ENCODE measurements at places on chromosomes 11 and 22.

GRCh38 chr11:130915603-130916237 lies 559 bp downstream of the SNX19 start:
- DNase-seq = no peak

DNA sequence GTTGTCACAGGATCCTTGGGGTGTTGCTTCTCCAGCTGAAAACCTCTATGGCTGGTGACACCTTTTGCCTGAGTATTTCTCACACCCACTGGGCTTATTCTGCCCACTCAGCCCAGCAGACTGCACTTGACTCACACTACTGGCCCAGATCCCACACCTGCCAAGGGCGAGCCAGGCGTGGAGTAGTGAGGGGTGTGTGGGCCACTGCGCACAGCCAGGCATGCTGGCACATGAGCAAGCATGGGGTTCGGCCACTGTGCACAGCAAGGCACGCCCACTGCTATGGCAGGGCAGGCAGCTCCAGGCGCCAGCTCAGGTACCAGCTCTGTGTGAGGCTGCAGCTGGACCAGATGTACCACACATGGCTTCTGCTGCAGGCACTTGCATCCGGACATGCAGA lies 116.5 kb upstream of the MTNR1B start:
- DNase-seq = no peak

- DNase-seq = no peak
Measured at GRCh38 chr11:107801641-107802040, 56.9 kb downstream of the SLC35F2 start.

- no peak for DNase-seq
Measured at GRCh38 chr11:113240389-113240788, 74.0 kb upstream of the TTC12 start.

DNA sequence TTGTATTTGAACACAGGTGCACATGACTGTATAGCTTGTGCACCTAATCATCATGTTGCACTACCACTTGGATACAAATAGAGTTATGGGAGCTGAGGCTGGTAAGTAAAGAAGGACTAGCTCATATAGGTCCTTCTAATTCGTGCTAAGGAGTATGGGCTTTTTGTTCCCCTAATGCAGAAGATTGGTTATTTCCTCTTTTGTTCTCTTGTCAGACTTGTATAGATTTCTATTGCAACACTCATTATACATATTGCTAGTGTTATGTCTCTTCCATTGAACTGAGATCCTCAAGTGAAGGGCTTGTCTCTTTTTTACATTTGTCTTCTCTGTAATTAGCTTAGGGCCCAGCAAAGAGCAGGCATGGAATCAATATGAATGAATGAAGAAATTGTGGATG lies 54.1 kb upstream of the ARHGAP20 start:
- no peak for DNase-seq

DNA sequence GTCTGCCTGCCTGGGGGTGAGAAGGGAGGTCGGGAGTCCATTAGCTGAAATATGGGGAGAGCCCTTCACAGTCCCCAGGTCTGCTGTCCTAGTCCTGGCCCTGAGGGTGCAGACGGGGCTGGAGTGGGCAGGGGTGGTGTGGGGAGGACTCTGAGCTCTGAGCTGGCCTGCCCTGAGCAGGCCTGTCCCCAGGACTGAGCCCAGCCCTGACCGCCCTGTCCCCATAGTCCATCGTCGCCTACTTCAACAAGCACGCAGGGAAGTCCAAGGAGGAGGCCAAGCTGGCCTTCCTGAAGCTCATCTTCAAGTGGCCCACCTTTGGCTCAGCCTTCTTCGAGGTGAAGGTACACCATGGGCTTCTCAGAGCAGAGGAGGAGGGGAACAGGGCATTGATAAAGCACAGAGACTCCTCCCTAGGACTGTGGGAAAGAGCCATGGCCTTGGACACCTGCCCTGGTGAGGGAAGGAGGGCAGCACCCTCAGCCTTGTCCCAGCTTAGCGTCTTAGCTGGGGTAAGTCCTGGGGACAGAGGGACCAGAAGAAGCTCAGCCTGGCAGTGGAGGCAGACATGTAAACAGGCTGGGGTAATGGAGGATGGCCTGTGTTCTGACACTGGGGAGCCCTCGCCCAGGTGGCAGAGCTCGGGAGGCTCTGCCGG lies 83.7 kb downstream of the MYO7A start:
- no peak for DNase-seq

GRCh38 chr22:19182472-19183157 lies 4.1 kb upstream of the SLC25A1 start:
- DNase-seq = no peak

GRCh38 chr11:129905402-129905801 lies 10.0 kb upstream of the NFRKB start:
- DNase-seq = no peak

DNA sequence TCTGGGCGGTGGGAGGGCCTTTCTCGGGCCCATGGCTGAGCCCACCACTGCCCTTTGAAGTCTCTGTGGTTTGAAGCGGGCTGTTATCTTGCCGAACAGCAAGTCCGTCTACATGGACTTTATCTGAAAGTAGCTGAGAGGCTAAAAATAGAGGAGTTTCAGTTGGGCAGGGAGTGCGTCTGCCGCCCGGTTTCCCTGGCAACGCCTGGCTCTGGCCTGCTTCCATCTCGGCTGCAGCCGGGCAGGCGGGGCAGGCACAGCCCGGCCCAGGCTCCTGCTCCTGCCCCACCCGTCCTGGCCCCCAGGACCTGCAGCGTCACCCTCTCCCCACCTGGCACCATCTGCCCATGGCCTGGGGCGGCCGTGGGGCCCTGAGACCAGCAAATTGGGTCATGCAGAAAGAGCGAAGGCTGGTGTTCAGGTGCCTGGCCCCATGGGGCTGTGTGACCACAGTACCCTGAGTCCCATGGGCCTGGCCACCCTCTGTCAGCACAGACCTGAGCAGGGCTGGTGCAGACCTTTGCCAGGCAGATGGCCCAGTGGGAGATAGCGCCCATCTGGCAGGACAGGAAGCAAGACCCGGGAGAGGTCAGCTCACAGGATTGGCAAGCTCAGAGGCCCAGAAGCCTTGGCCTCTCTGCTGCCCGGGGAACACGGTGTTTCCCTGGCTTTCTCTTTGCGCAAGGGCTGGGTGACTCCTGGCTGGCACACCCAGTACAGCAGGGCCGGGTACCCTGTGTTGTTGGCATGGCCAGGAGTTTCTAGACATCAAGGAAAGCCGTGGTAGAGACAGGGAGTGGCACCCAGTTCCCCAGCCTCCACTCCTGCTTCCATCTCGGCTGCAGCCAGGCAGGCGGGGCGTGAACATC lies 79.1 kb upstream of the KCNQ1OT1 start:
- peak; percentile 67 for DNase-seq

GRCh38 chr11:66106786-66107599 lies 36.9 kb downstream of the PACS1 start:
- DNase-seq = no peak

GRCh38 chr22:39947220-39948216 lies 12.7 kb upstream of the TMA7B start:
- no peak for DNase-seq

DNA sequence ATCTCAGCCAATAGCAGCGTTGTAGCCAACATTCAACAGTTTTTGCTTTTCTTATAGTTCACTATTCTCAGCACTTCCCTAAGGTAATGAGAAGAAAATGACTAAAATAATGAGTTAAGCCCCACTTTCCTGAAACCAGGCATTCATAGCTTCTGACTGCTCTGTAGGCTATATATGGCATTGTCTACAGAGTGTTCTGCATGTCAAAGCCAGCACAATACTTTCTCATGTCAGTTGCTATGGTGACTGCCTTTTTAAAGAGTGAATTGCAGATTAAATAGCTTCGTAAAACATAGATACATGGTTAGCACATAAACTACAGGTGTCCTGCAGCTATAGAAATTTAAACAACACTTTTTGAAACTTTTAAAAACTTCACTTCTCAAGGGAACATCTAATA lies 1256.1 kb upstream of the CNTN5 start:
- DNase-seq = no peak

- DNase-seq = no peak
Measured at GRCh38 chr22:27327981-27328721, 473.4 kb downstream of the MN1 start.

GRCh38 chr11:92897487-92897886 lies 72.0 kb upstream of the MTNR1B start:
- no peak for DNase-seq

- DNase-seq = no peak
Measured at GRCh38 chr11:74418509-74418895, 20.3 kb upstream of the PGM2L1 start.

- DNase-seq = no peak
Measured at GRCh38 chr11:121132211-121132976, 31.4 kb downstream of the TECTA start.

GRCh38 chr22:23389271-23390071 lies 190.6 kb downstream of the IGLL1 start:
- peak; percentile 54 for DNase-seq
